ENCODE measurements at places on chromosomes 5 and 9.

DNA sequence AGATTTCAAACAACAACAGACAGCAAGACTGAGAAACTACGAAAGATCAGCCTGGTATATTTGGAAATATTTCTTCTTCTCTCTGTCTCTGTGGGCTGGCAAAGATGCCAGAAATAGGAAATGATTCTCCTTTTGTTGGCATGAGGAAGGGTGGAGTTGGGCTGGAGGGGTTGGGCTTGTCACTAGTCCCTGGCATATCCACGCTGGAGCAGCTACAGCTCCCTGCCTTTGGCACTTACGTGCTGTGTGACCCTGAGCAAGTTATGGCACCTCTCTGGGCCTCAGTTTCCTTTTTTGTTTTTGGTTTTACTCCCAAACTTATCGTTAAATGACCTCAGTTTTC is 354 bp upstream of the KCNMB1 start:
- DNase-seq: no peak

DNA sequence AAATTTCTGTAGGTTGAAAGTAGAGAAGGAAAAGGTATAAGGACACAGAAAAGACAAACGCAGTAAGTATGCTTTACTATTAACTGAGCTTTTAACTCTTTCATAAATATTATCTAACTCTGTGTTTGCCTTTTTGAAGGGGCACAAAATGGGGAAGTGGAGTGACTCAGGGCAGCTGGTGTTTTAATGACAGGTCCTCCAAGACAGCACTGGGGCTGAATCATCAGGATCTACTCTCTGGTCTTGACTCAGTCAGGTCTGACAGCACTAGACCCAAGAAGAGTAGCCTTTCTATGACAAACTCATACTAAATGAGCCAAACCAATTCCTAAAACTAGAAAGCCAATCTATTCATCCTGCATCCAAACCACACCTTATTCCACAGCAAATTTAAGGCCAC is 102.2 kb downstream of the APTX start:
- DNase-seq: no peak

DNA sequence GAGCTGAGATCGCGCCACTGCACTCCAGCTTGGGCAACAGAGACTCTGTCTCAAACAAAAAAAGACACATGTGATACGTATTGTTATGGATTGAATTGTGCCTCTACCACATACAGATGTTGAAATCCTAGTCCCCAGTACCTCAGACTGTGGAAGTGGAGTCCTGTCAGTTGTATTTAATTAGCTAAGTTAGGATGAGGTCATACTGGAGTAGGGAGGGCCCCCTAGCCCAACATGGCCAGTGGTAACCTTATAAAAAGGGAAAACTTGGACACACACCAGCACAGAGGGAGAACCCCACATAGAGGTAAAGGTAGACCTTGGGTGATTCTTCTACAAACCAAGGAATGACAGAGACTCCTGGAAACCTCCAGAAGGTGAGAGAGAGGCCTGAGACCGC is 119.8 kb downstream of the GADD45G start:
- no peak for DNase-seq

DNA sequence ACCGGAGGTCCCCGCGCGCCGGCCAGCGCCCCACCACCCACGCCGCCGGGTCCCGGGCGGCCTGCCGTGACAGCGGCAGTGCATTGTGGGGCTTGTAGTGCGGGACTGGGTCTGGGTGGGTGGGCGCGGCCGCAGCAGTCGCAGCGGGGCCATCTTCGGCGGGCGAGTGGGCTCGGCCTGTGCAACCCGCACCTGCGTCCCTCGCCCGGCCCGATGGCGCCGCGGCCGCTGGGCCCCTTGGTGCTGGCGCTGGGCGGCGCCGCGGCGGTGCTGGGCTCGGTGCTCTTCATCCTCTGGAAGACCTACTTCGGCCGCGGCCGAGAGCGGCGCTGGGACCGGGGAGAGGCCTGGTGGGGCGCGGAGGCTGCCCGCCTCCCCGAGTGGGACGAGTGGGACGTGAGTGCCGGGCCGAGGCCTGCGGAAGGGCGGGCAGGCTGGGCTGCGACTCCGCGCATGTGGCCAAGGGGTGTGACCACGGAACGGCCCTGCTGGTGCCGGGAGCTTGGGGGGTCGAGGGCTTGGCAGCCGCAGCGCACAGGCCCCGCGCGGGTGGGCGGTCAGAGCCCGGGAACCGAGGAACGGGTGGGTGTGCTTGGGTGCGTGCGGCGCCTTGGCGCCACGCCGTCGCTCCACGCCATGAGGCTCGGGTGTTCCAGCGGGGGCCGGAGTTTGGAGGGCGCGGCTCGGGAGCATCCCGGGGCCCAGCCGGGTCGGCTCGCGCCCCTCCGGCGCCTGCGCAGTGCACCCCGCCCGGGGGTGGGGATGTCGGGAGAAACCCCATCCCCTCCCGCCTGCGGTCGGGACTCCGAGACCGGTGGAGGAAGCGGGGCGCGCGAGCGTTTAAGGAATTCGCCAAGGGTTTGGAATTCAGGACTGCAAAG is at the start of gene ARL10:
TSS of gene ARL10 (plus strand) at position 137 of the 881 bp plus-strand sequence. CDS start at position 214, 77 bp downstream.
- DNase-seq: peak; percentile 38

DNA sequence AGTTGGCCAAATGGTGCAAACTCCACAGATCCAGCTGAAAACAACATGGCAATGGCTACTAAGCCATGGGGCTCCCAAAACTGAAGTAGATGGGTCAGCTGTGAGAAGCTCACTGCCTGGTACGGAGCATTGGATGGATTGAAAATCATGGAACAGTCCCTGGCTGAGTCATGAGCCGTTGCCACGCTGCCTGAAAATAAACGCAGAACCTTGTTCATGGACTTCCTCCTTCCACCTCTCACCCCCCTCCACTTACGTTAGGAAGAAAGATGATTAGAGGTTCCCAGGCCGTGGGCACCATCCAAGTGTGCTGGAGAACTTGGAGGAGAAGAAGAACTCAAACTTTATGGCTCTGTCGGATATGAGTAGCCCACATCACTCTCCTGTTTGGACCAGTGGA is 6.8 kb upstream of the DIPK1B start:
- DNase-seq: no peak

DNA sequence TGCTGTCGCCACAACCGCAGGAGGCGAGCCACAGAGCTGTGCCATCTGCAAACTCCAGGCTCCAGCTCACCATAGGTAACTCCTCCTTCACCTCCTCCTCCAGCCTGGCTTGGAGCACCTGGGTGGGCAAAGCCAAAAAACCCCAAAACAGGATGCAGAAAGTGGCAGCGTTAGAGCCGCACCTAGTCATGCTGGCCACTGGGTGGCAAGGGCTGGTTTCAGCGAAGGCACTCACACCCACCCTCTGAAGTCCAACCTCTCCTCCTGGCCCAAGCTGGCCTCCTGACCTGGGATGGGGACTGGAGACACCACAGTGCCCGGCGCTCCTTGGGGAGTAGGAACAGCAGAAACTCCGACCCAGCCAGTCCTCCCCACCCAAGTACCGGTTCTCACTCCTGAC is 28.7 kb upstream of the ZNF354B start:
- no peak for DNase-seq

- no peak for DNase-seq
Measured at GRCh38 chr5:125411071-125411743, 664.8 kb upstream of the ZNF608 start.

DNA sequence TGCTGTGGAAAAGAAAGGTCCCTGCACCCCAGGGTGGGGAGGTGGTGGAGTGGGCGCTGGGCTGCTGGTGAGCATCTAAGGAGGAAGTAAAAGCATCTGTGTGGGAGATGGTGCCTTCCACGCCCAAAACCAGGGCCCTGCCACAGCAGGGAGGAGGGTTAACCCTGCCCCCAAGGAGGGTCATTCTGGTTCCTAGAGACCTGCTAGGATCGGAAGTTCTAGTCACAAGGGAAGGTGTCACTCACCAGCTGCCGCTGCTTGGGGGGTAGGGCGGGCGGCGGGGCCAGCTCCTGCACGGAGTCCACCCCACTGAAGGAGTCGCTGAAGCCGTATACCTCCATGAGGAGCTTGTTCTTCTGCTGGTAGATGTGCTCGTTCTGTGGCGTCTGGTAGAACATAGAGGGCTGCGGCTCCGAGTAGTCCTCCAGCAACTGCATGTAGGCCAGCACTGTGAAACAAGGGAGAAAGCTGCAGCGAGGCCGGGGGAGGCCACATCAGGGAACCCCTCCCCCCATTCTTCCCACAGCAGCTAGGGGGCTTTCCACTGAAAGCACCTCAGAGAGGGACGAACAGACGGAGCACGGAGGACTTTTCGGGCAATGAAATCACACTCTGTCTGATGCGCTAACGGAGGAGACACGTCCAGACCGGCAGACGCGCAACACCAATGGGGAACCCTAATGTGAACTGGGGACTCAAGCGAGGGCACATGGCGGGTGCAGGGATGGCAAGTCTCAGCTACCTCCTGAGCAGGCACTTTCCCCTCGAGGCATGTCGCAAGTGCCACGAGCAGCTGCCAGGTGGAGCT is 76.4 kb downstream of the PRRT1B start:
- no peak for DNase-seq

GRCh38 chr5:151097061-151097460 is 16.2 kb upstream of the TNIP1 start:
- DNase-seq: no peak

DNA sequence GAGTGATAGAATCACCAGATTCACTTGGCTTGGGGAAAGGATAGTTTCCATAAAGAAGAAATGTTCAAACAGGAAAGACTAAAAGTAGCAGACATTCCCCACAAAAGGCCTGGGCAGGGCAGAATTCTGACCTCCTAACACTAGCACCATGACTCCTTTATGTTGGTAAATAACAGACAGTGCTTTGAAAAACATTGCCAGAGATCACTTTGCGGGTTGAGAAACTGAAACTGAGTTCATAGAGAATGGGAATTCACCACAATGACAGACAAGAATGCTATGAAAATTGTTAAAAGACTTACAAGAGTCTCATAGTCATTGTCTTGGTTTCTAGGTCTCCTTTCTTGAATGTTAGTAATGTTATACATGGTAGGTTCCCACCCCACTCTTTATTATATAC is 172.5 kb upstream of the GLRA1 start:
- DNase-seq: no peak

DNA sequence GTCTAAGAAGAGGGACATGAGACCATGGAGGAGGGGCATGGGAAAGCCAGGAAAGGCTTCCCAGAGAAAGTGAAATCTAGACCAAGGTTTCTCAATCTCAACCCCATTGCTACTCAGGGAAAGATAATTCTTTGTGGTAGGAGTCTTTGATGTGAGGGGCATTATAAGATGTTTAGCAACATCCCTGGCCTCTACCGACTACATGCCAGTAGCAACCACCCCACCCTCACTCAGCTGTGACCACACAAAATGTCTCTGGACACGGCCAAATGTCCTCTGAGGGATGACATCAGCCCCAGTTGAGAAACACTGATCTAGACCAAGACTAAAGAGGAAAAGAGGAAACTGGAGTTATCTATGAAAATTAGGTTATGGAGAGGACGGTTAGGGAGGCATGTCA is 298.5 kb upstream of the KIF2A start:
- no peak for DNase-seq
